Fibroblast of pulmonary artery (primary cell): ENCODE measurements at places on chromosomes 5 and 9.
A peak's percentile ranks its signal among the peaks of the same experiment; 100 is the strongest.

DNA sequence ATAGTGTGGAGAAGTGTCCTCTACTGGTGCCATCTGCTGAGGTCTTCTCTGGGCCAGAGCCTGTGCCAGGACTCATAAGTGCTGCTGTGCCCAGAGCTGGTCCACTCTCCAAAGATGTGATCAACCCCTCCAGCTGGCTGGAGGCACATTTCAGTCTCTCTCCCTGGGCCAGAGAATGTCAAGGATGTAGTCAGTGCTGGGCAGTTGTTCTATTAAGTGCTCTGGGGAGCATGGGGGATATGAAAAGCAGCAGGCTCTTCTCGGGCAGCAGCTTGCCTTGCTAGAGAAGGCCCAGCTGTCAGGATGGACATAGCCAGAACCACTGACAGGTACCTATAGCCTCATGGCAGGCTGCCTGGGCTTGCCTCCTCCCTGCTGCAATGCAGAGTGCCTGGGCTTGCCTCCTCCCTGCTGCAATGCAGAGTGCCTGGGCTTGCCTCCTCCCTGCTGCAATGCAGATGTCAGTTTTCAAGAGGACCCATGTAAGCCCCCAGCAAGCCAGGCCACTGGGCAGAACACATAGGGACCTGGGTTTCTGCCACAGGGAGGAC is 157.2 kb upstream of the PANK3 start:
- no peak for DNase-seq

- DNase-seq, result no peak
Observed at GRCh38 chr9:18324928-18325745, 148.8 kb upstream of the ADAMTSL1 start.

DNA sequence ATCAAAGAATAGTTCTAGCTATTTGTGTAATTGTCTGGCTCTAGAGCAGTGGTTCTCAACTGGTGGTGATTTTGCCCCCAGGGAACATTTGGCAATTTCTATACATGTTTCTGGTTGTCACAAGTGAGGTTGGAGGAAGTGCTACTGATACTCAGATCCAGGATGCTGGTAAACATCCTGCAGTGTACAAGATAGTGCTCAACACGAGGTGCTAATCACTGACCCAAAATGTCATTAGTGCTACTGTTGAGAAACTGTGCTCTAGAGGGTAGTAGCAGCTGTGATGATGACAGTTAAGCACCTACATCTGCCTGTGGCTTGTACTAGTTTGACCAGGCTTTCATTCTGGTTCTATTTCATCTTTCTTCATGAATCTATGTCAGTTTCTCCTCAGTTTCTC is 22.1 kb downstream of the LRRC19 start:
- DNase-seq, result no peak

DNA sequence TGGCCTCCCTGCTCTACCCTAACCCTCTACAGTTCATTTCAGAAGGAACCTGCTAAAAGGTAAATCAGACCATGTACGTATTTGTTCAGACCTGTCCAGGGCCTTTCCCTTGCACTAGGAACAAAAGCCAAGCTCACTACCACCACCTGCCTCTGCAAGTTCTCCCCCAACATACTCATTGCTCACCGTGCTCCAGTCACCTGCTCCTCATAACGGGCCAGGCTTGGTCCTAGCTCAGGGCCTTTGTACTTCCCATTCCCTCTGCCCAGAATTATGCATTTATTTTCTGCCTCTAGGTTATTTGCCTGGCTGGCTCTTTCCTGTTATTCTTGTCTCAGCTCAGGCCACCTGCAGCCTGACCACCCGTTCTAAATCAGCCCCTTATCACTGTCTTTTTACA is 4.8 kb upstream of the FGF1 start:
- DNase-seq, result no peak

DNA sequence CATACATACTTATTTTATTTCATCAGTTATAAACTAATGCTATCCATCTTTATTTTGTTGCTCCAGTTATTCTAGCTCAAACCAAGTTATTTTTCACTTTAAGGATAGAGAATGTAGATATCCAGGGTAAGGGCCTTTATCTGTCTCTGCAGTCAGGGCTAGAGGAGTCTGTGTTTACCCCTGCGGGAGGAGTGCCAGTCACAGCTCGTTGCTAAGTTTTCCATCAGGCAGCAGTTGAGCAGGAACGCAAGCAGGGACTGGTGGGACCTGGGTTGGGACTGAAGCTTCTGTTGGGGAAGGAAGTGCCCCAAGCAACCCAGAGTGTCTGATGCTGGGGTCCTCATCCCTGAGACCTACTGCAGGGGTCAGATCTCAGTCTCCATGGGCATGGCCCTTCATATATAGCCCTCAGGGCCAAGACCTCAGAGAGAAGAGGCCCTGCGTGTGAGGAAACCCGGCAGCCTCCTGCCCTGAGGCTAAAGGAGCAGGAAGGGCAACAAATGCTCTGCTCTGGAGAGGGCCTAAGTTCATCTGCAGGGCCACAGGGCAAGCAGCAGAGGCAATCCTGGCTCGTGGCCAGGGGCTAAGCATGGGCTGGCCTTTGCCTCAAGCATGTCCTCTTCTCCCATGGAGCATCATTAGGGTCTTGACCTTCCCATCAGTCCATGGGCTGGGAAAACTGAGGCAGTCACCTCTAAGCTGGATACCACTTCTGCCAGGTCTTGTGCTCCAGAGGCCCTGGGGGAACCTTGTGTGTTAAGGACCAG is 6.6 kb downstream of the SLC22A4 start:
- no peak for DNase-seq

DNA sequence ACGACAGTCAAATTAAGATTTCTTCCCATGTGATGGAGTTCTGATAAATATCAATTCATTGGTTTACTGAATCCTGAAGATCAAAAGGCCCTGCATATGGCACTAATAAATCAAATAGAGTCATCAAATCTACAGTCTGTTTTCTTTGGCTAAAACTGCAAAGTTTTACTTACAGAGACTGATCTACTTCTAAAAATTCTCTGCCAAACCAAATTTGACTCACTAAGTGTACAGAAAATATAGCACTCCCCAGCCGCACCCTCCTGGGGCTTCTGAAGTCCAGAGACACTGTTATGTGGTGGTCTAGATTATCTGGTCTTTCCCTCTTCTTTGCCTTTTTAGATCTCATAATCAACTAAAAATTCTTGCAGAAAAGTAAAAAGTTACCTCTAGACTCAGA is 237.7 kb downstream of the MLLT3 start:
- DNase-seq, result no peak

GRCh38 chr9:34594177-34594576 is 4.7 kb upstream of the CNTFR start:
- DNase-seq, result no peak

- DNase-seq, result peak; percentile 88
Observed at GRCh38 chr9:88950341-88951154, 40.7 kb upstream of the S1PR3 start.

DNA sequence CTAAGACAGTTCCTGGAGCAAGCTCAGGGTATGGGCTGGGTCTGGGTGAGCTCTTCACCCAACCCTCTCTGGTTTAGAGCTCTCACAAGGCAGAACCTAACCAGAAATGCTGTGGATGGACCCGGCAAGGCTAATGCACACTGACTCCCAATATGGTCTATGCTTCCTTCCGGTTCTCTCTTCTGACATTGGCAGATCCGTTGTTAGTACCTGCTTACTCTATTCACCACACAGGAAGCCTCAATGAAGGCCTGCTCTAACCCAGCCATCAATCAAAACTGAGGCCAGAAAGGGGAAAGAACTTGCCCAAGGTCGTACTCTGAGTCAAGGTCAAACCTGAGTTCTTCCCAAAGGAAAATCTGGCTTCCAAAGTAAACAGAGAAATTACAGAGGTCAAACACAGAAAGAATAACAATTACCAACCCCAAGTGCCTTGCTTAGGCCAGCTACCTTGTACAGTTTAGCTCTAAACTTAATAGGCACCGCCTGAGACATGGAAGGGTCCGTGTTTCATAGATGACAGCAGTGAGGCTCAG is 46.0 kb upstream of the AKNA start:
- no peak for DNase-seq

GRCh38 chr9:89533411-89534095 is 35.6 kb upstream of the SEMA4D start:
- DNase-seq, result no peak

DNA sequence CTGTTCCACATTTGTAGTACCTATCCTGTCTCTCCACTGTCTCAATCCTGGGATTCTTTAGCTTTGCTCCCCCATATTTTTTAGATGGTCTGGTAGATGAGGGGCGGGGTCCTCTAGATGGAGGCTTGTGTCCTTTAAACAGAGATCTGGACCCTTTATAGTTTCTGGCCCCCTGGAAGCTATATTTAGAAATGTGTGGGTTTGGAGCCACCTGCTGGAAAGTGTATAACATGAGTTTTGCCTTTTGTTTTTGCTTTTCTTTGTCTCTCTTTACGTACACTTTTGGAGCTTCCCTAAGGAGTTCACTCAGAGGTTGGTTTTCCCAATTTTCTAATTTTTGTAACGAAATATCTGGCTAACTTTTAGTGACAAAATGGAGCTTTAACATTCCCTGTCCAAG is 110.7 kb downstream of the CFAP95 start:
- peak; percentile 46 for DNase-seq

- DNase-seq, result no peak
Observed at GRCh38 chr5:122062205-122062604, 15.9 kb downstream of the LOX start.

DNA sequence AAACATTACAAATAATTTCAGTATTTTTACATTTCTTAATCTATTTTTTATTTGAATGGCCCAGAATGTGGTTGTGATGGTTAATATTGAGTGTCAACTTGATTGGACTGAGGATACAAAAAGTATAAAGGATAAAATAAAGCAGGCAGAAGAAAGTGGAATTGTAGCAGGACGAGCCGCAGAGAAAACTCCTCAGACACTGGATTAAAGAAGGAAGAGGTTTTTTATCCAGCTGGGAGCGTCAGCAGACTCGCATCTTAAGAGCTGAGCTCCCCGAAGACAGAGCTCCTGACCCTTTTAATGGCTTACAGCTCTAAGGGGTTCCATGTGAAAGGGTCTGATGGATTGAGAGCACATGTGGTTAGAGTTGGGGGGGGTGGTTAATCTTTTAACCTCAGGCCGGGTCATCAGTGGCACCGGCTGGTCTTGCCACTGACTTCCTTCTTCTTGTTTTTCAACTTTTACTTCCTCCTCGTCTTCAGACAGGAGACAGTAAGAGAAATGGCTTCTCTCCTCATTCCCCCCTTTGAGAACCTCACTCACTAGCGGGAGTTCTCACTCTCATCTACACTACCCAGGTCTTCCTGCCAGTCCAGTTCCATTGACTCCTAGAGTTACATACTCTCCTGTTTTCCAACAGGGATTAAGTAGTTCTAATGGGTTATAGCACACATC is 80.0 kb downstream of the TMEM161B start:
- DNase-seq, result peak; percentile 14

DNA sequence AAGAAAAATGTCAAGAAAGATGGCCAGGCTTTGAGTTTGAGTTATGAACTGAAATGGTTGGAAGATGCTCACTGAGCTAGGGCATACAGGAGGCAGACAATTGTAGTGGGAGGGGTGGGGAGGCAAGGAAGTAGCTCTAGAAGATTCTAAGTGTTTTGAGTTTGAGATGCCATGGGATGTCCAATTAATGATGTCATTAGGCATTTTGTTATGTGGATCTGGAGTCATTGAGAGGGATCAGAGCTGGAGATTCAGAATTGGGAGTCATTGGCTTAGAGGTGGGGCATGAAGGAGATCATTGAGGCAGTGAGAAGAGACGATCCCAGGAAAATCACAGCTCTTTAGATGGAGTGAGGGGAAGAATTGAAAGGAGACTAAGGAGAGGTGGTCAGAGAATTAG is 111.5 kb upstream of the ZNF618 start:
- no peak for DNase-seq

DNA sequence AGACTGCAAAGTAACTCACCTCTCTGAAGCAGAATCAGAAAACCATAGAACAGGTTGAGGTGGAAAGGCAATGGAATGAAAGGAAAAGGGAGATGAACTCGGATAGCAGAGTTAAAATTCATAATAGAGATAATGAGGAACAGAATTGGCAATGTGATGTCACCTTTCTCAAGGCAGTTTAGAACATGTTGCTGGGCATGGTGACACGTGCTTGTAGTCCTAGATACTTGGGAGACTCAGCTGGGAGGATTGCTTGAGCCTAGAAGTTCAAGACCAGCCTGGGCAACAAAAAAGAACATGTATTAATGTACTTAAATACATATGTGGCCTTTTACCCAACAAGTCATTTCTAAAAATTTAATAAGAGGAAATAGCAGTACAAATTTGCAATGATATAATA is 81.6 kb upstream of the MIER3 start:
- DNase-seq, result no peak

GRCh38 chr5:171205375-171205774 is 103.7 kb upstream of the TLX3 start:
- DNase-seq, result no peak

GRCh38 chr5:9621379-9621903 is 8.7 kb downstream of the TAS2R1 start:
- DNase-seq, result peak; percentile 90

DNA sequence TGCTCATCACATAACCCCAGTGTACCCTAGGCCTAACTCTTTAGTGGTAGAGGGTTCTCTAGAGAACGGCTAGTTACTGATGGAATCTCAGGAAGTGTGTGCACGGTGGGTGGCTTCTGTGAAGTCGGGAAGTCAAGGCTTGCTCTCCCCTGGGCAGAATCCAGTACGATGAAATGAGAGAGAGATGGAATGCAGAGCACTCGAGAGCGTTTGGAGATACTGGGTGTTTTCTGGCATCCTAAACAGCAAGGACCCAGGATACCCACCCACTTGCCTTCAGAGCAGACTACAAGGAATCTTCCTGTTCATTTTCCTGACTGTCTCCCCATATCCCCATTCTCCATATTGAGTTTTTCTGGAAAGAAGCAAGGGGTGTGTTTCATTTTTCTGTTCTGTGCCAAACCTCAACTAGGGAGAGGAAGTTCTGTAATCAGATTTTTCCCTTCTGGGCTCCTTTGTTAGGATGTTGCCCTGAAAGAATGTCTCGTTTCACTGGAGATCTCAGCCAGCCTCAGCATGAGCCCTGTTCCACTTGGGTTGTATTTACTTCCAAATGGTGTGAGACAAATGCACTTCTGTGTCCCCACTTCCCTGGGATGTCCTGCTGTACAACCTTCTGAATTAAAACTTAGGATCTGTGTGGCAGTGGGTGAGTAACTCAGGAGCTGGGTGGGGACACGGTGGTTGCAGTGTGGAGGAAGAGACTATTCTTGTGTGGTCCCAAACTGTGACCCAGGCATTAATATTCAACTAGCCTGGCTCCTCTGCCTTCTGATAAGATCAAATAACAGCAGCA is 108.9 kb upstream of the SPRY4 start:
- DNase-seq, result peak; percentile 72

GRCh38 chr9:112696461-112696860 is 21.5 kb downstream of the INIP start:
- DNase-seq, result no peak

GRCh38 chr9:127131871-127132270 is 9.4 kb upstream of the ANGPTL2 start:
- peak; percentile 81 for DNase-seq
